Activated CD8-positive, alpha-beta memory T cell treated with anti-CD3 and anti-CD28 coated beads, Interleukin-2, amount 10 ng/mL, durations not matched to agents 7 days and 5 days (primary cell): ENCODE measurements at places on chromosomes 13 and 19. TPM values are rescaled to one million over a fixed set of nuclear protein-coding genes. Genes with fewer than 3 reads are reported as not detected.

IQCN gene
- total RNA-seq = 2.2 TPM

PTPRH gene
- not detected for total RNA-seq

SYCN gene
- not detected for total RNA-seq

NUFIP1 gene
- 6.0 TPM for total RNA-seq

C19orf85 gene
- total RNA-seq = not detected

ASPDH gene
- total RNA-seq = not detected

HIF3A gene
- total RNA-seq = not detected

KIR2DL3 gene
- total RNA-seq = 1.2 TPM

FUT2 gene
- not detected for total RNA-seq

DNAJC15 gene
- total RNA-seq = 14.8 TPM
